ENCODE measurements at places on chromosomes 13 and 19.

DNA sequence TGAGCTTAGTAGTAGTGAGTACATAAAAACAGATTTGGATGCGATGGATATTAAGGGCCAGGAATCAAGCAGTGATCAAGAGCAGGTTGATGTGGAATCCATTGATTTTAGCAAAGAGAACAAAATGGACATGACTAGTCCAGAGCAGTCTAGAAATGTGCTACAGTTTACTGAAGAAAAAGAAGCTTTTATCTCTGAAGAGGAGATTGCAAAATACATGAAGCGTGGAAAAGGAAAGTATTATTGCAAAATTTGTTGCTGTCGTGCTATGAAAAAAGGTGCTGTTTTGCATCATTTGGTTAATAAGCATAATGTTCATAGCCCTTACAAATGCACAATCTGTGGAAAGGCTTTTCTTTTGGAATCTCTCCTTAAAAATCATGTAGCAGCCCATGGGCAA lies 11.4 kb downstream of the CHAMP1 start:
- no peak for DNase-seq

DNA sequence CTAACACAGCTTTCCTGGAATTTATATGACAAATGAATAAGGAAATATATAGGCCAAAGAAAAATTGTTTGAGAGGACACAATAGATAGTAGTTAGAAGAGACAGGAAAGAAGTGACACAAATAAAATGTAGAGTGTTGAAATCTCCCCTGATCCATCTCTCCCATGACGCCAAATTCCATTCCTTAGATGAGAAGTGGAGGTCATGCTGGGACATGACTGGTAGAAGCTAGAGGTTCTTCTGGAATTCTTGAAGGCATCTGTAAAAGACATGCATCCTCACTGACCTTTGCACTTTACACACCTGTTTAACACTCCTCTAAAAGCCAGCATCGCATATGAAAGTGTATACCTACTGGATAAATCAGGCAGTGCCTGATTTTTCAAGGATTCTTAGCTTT lies 67.8 kb downstream of the DGKH start:
- no peak for DNase-seq

- DNase-seq, result peak; percentile 95
Measured at GRCh38 chr19:12551060-12551832, at the start of gene ZNF564. Gene ZNF564, minus strand, starts transcription at chr19:12551482. Its CDS starts 150 bp downstream, at chr19:12551332.

DNA sequence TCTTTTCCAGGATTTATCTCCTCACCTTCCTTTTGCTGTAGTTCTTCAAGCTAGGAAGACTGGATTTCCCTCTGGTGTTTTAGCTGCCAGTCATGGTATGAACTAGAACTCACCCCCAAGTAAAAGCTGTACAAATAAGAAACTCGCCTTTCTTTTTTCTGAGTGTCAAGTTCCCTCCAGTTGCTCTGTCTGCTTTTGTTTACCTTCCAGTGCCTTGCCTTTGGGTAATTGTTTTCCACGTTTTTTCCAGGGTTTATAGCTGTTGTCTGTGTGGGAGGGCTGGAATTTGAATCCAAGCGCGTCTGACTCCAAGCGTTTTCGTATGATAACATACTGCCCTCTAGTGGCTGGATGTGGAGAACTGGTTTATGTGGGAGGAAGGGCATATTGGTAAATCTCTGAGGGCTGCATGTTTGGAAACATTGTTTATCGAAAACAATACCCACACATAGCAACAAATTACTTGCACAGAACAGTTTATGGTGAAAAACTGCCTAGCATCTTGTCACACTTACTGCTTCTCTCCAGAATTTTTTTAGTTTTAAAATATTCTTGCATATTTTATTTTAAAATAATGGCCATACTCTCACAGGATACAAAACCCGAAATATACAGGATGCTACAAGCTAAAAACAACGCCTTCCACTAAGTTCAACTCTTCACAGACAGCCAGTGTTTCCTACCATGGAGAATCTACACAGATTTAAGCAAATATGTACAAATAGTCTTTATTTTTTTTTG lies 19.2 kb downstream of the RCN3 start:
- peak; percentile 53 for DNase-seq

DNA sequence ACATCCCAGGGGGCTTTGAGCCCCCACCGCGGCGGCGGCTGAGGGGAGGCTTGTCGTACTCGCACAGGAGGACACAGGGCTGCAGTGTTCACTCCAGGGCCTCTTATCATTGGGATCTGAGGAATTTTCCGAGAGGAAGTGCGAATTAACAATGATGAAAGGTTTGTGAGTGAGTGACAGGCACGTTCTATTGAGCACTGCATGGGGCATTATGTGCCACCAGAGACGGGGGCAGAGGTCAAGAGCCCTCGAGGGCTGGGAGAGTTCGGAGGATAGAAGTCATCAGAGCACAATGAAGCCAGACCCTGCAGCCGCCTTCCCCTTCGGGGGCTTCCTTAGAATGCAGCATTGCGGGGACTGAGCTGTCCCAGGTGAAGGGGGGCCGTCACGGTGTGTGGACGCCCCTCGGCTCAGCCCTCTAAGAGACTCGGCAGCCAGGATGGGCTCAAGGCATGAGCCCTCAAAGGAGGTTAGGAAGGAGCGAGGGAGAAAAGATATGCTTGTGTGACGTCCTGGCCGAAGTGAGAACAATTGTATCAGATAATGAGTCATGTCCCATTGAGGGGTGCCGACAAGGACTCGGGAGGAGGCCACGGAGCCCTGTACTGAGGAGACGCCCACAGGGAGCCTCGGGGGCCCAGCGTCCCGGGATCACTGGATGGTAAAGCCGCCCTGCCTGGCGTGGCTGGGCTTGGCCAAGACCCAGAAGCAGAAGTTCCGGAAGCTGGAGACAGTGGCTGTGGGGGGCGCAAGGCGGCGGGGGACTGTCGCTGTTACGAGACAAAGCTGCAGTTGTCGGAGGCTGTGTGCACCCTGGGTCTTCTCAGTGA lies 53.9 kb downstream of the MCF2L start:
- DNase-seq, result no peak

- no peak for DNase-seq
Measured at GRCh38 chr13:34681405-34681955, 260.6 kb upstream of the NBEA start.

DNA sequence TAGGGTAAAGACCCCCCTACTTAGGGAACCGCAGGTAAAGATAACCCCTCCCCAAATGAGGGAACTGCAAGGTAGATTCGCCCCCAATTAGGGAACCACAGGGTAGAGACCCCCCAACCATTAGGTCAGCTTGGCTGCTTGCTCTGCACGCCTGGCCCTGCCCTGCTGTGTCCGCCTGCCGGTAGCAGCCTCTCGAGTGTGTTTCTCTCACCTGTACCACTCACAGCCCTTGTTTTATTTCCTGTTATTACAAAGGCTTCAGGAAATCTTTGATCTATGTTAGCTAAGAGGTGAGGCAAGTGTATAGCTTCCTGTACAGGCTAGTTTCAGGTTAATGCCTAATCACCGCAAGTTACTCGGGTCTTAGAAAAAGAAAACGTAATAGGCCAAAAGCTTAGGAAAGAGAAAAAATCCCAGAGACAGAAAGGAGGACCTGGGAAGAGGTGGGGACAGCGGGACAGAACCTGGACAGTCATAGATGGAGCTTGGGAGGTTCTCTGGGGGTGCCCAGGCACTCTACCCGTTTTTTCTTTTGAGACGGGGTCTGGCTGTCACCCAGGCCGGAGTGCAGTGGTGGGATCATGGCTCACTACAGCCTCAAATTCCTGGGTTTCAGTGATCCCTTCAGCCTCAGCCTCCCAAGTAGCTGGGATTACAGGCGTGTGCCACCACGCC lies 23.1 kb upstream of the EIF3G start:
- no peak for DNase-seq

DNA sequence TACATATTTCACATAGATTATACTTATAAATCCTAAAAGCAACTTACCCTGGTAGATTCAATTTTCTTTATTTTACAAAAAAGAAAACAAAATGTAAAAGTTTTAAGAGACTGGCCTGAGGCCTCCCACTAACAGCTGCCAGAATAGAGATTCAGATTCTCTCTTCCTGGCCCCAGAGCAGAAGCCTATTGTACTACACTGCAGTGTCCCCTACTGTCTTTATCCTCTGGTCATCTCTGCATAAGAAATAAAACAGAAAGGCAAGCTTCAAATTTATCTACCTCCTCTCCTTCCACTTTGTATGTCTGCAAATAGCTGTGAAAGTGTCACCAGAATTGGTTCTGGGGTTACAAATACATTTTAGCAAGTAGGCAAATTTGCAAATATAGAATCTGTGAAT lies 1004.1 kb upstream of the PCDH9 start:
- no peak for DNase-seq

- DNase-seq, result no peak
Measured at GRCh38 chr19:47435883-47436417, 16.6 kb upstream of the MEIS3 start.

GRCh38 chr19:3233831-3234230 lies 9.4 kb downstream of the CELF5 start:
- DNase-seq, result no peak

GRCh38 chr19:14361824-14362223 lies 19.4 kb upstream of the ADGRE5 start:
- DNase-seq, result no peak

DNA sequence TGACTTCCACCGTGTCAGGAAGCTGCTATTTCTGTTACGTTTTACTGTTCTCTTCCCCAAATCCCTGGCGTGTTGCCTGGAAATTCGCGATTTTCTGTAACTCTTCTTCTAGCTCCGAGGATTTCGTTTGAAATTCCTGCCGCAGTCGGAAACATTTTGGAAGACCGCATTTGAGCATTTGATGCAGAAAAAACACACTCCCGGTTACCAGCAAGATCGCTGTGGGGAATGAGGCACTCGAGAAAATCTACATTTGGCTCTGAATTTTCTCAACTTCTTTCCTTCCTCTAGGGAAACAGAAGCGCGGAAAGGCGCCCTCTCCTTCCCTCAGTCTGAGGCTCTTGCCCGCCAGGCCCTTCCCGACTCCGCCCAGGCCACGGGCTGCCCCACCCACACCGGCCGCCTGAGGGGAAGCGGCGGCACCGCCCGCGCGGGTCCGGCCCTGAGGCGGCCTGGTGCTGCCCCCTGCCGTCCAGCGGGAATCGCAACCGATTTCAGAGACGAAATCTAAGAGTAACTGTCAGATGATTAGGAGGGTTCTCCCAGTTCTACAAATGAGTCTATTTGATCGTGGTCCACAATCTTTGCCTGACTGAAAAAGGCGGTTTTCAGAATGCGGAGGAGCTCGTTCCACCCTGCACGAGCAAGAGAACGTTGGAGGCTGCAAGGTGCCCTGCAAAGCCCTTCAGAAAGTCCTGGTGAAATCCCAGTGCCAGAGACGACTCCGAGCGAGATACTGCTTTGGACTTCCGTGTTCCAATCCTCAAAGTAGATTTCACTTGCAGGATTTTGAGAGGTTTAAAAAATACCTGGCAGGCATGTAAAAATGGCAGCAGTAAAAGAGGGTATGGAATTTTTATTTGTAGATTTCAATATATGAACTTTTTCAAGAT lies 18.4 kb upstream of the TUBGCP3 start:
- DNase-seq, result peak; percentile 96

GRCh38 chr19:11010041-11010440 lies 49.2 kb downstream of the SMARCA4 start:
- no peak for DNase-seq

GRCh38 chr19:10137751-10138682 lies 18.3 kb upstream of the EIF3G start:
- no peak for DNase-seq

DNA sequence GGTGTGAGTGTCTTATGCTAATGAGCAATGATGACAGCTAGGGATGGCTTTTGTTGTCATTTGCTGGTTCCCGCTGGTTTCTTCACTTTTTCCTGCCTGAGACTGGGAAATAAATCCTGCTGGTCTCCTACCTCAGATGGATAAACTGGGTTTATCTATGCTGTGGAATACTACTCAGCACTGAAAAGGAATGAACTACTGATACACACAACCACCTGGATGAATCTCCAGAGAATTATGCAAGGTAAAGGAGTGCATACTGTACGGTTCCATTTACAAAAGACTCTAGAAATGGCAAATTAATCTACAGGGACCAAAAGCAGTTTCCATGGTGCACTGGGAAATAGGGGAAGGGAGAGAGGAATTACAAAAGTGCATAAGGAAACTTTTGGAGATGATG lies 41.2 kb upstream of the UBE2L5 start:
- DNase-seq, result no peak

Data from Right ventricle myocardium superior (tissue), 1 donor.